Activated T-cell treated with anti-CD3 and anti-CD28 coated beads for 48 hours (primary cell): ENCODE measurements at places on chromosomes 4 and X.
A peak's percentile ranks its signal among the peaks of the same experiment; 100 is the strongest.

DNA sequence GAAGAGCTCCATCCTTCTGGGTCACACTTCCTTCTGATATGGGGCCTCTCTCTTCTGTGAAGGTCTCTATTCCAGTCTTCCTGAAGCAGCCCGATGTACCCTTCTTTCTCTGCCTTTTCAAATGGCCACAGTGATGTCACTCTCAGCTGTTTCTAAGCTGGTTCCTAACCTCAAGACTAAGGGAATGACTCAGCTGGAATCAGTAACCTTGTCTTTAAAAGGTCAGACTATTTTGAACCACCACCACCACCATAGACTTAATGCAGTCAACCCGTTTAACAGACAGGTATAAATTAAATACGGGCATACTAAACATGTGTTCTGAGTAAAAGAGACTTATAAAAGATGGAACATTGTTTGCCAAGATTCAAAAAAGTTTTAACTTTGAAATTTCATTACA lies 121.0 kb downstream of the PPA2 start:
- no peak for DNase-seq

DNA sequence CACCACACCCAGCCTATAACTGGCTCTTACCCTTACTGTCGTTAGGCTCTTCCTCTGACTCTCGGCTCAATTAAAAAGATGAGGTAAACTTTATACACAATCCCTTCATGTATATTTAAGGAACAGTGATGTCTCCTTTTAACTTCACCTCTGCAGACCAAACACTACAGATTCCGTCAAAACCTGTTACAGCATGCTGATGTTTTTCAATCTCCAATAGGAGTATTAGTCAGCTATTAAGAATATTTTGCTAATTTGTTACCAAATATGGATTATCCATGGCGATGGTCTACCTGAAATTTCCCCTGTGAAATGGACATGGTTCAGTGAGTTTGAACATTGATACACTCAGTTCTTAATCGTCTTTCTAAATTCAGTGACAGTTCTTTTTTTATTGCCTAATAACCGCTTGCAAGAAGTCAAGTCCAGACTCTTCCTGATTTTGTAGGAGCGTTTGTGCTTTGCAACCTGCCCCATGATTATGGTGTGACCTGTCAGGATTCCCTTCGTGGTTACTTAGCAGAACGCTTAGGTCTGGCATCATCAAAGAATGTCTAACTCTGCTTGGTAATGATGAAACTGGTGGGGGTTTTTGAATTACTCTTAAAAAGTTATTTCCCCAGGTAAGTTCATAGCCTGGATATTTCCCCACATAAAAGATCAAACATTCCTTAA lies 72.2 kb upstream of the STOX2 start:
- DNase-seq: no peak

DNA sequence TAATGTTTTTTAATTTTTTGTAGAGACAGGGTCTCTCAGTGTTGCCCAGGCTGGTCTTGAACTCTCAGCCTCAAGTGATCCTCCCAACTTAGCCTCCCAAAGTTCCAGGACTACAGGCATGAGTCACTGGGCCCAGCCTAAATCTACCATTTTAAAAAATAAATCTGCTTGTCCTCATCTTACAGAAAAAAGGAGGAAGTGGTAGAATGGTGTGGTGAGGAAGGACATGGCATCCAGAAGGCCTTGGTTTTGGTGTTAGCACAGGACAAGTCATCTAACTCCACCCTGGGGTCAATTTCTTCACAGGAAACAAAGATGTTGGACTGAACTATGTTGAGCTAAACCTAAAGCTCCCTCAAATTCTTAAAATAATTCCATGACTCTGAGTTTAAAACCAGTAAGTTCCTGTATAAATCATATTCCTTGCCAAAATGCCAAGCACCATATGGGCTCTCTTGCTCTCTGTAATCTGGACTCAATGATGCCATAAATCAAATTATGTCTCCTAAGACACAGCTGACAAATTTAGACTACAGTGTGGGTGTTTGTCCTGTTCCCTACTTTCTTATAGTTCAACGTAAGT lies 253.9 kb upstream of the NOCT start:
- DNase-seq: no peak

DNA sequence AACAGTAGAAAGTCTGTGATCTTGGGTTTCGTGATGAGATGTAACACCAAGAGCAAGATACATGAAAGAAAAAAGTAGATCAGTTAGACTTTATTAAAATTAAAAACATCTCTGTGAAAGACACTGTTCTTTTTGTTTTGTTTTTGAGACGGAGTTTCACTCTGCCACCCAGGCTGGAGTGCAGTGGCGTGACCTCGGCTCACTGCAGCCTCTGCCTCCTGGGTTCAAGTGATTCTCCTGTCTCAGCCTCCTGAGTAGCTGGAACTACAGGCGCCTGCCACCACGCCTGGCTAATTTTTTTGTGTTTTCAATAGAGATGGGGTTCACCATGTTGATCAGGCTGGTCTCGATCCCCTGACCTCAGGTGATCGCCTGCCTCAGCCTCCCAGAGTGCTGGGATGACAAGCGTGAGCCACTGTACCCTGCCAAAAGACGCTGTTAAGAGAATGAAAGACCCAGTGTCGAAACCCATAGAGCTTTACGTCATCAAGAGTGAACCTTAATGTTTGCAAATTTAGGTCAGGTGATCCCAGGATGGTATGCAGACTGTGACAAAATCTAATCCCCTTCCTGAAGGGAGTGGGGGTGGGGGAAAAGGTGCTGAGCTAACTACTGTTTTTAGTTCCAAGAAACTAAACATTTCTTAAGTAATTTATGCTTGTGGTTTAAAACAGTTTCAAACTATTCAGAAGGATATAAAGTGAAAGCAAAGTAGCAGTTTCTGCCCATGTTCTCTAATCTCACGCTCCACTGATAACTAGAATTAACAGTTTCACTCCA lies 8.0 kb downstream of the OFD1 start:
- DNase-seq: peak; percentile 20

DNA sequence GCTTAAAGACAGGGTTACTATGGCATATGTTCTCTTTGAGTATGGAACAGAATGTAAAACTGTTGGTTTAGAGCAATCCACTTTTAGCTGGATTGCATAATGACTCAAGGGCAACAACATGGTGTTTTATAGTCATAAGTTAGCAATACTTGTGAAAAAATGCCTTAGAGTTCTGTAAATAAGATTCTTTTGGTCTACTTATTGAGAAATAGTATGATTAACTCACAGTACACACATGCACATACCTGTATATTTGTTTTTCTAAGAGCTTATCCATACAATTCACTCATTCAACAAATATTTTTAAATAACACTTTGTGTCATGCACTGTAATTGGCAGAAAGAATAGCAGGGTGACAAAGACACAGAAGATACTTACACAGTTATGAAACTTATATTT lies 1415.5 kb downstream of the PCDH7 start:
- no peak for DNase-seq

DNA sequence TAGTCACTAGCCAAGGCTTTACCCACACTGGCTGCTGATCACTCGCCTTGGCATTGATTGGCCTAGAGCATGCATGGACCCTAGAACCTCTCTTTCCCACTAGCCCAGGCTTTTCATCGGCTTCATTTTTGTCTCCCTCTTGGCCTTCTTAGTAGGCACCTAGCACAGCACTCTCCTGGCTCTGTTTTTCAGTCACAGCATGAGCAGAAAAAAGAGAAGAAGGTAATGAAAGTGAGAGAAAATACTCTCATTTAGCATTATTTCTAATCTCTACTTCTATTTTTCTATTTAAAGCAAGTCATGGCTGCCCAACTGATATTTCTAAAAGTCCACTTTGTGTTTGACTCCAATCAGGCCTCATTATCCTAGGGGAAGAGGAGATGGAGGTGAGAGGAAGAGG lies 267.2 kb downstream of the FBXO8 start:
- no peak for DNase-seq

GRCh38 chr4:85488416-85488815 lies 13.5 kb downstream of the ARHGAP24 start:
- no peak for DNase-seq

DNA sequence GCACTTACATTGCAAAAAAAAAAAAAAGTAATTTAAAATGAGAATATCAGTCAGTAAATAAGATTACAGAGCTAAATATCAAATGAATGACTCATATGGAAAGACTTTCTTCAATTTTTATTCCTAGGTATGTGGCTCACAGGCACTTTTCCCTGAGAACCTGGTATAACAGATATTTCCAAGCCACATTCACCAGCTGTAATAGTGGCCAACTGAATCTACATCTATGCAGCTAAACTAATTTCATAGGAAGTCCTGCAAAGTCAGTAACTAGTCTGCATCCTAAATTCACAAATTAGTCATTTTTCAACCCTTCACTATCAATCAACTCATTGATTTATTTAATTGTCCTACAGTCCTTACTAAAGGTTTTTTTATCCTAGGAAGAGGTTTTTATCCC lies 5.6 kb downstream of the PDE5A start:
- DNase-seq: no peak

- no peak for DNase-seq
Measured at GRCh38 chrX:16208601-16209000, 41.3 kb downstream of the MAGEB17 start.

DNA sequence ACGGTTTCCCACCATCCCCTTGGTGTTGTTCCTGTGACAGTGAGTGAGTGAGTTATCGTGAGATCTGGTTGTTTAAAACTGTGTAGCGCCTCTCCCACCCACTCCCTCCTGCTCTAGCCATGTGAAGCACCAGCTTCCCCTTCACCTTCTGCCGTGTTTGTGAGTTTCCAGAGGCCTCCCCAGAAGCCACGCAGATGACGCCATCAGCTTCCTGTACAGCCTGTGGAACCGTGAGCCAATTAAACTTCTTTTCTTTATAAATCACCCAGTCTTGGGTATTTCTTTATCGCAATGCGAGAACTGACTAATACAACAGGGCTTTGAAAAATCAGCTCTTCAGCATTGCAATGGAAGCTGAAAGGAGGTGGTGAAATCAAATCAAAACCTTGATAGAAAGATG lies 50.0 kb downstream of the FGFBP1 start:
- no peak for DNase-seq

DNA sequence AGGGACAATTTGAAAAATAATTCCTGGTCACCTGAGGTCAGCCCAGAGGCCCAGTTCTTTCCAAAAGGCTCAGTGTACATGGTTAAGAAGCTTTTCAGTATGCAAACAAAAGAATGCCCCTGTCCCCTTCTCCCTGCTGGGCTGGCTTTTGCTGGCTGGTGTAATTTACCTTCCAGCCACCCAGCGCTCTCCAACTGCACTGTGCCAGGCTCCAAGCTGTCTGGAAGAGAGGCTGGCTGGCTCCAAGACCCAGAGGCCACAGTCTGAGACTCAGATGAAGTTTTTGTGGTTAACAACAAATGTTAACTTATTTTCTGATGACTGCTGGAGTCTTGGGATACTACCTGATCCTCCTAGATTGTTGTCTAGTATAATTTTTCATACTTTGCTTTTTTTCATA lies 11.9 kb upstream of the KIT start:
- DNase-seq: no peak

GRCh38 chrX:31449081-31449480 lies 377.2 kb upstream of the FTHL17 start:
- no peak for DNase-seq

DNA sequence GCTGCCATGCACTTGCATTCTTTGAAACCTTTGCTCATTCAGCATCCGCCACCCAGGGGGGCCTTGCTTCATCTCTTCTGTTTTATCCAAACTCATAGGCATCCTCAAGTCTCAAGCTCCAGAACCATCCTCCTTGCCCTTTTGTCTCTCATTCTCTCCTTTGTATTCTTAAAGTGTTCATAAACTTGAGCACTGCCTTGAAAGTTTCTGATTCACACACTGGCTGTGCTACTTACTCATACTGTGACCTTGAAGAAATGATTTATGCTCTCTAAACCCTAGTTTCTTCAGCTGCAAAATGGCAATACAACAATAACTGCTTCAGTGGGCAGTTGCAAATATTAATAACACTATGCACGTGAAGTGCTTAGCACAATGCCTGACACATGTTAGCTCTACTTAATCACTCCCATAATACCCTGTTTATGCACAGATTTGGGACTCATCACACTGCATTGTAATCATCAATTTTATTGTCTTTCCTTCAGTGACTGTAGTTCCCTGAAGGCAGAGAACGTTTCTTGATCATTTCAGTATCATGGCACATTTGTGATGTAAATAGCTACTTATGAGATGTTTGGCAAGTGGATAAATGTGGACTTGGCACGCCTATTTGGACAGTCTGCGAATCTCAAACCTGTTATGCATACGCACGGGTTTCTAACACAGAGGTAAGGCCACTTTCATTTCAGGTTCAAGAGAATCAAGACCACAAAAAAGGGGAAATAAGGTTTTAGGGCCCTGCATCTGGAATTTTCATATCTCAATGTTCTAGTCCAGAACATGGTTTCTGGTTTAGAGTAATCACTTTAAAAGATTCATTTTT lies 291.0 kb downstream of the LDB2 start:
- no peak for DNase-seq

GRCh38 chrX:46918434-46918833 lies 6.2 kb downstream of the JADE3 start:
- DNase-seq: no peak
